Mammary epithelial cell (primary cell): ENCODE measurements at places on chromosomes 7 and 10. TPM values are rescaled to one million over a fixed set of nuclear protein-coding genes. Genes with fewer than 3 reads are reported as not detected.
A peak's percentile ranks its signal among the peaks of the same experiment; 100 is the strongest.

GBX1 gene
- total RNA-seq: not detected in 2 replicates

RET gene
- total RNA-seq: 0.17 TPM

GOLGA7B gene
- 0.50 TPM for total RNA-seq

PAX4 gene
- not detected for total RNA-seq

GNAT3 gene
- total RNA-seq: not detected

LEP gene
- total RNA-seq: not detected in 2 replicates

DNA sequence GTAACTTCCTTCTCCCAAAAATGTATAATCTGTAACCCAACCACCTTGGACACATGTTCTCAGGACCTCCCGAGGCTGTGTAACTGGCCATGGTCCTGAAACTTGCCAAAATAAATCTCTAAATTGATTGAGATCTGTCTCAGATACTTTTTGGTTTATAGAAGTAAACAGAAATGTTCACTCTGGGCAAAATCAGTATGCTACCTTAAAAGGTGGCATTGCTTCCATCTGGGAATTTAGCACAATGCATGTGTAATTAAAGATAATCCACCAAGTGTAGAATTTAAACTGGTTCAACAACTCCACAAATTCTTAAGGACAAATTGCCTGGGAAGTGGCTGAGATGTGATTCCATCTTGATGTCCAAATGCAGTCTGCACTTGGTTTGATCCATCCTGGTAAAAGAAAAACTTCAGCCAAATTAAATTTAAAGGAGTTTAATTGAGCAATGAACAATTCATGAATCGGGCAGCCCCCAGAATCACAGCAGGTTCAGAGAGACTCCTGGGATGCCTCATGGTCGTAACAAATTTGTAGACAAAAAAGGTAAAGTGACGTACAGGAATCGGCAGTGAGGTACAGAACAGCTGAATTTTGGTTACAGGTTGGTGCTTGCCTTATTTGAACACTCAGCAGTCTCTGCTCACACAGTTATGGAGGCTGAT is 102.6 kb upstream of the PFKP start:
- DNase-seq: no peak

DNA sequence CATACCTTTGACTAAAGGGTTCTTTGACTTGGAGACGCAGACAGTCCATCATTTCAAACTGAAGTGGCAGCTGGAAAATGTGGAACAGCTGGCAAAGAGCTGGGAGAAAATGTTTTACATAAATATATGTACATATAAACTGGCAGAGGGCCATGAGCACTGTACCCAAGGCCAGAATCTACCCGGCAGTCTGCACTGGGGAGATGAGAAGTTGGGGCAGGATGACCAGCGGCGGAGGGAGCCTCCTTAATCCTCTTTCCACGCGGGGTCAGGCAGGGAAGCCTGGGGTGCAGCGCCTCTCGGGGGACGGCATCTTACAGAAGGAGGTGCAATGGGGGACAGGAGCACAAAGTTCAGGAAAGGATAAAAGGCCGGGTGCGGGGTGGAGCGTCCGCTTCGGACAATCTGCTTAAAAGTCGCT is 1.3 kb downstream of the GLI3 start:
- peak; percentile 38 for DNase-seq

GRCh38 chr7:7569081-7569527 is 2.4 kb downstream of the MIOS start:
- DNase-seq: no peak

GRCh38 chr7:127793582-127793981 is 141.6 kb downstream of the SND1 start:
- no peak for DNase-seq

GRCh38 chr7:151416112-151416940 is 6.5 kb upstream of the WDR86 start:
- DNase-seq: no peak

DNA sequence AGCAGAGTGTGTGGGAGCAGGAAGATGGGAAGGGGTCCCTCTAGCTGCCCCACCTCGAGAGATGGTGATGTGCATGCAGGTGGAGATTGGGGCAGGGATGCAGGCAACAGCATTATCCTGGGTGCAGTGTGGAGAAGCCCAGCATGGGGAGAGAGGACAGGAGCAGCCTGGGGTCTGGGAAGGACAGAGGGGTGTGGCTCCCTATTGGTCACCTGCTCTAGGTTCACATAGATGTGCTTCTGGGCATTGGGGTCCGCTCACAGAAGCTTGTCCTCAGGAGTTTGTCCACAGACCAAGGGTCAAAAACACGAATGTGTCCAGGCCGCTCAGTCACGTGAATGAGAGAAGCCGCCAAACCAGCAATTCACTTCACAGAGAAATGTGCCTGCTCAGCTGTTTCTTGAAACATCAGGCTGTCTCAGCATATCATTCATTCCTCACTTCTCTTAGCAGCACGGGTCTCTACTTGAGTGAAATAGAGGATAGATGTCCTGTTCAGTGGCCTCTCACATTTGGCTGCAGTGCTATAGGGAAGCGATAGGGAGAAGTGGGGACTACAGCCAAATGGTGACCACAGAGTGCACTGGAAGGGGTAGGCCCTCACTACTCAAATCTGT is 11.5 kb upstream of the SLC29A3 start:
- DNase-seq: no peak

DNA sequence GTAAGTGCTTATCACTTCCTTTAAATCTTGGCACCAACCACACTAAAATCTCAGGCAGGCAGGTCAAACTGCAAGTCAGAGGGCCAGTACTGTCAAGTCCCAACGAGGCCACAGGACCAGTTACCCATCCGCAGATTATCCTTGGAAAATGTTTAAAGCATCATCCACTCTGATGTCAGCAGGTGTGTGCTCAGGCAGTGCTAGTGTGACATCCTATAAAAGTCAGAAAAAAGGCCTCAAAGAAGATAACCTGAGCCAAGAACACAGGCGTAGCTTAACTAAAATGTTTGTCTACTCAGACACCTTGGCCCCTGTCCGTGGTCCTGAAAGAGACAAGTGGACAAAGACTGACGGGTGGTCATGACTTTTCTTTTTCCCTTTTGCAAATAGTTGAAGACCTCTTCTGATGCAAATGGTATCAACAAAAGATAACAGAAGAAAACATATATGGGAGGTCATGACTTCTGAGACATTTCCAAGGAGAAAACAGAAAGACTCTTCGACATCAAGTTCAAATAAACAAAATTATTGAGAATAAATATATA is 309.3 kb downstream of the KCNMA1 start:
- no peak for DNase-seq
